ENCODE measurements at places on chromosomes 6 and 20.
A peak's percentile ranks its signal among the peaks of the same experiment; 100 is the strongest.

DNA sequence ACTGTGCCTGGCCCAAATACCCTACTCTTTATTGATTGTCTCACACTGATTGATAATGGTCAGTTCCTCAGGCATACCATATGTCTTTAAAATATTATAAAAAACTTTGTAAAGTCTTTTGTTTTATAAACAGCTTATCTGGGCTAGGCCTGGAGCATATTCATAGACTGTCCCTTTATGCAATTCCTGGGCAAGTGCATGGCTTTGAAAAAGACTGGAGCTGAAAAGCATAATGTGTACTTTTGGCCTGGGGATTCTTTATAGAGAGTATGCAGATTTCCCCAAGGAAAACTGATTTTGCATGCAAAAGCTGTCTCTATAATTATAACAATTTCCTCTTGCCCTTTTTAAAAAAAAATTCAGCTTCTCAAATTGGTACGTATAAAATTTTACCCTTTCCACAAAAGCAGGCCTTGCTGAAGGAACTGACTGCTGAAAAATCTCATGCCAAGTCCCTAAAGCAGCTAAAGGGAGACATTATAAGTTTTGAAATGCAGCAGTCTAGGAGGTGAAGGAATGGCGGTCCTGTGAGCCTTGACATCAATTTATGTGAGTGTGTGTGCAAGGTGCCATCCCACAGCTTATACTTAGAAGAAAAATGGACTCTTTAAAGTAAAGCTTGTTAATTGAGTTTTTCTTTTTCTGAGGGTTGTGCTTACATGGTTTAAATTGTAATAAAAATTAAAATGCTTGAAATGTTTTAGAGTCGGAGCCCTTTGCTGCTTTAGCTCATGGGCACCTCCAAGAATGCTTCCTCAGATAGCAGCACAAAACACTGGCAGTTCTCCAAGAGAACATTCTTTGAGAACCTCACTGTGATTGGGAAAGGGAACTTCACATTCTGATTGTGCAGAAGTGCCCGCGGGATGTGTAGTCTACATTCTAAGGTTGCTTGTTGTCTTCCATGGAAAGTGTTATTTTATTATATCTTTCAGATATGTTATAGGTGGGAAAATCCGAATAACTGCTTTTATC is 43.9 kb downstream of the PLCB4 start:
- no peak for DNase-seq

GRCh38 chr20:10711903-10712451 is 38.2 kb upstream of the JAG1 start:
- no peak for DNase-seq

- no peak for DNase-seq
Measured at GRCh38 chr6:52304983-52305390, 20.4 kb upstream of the MCM3 start.

DNA sequence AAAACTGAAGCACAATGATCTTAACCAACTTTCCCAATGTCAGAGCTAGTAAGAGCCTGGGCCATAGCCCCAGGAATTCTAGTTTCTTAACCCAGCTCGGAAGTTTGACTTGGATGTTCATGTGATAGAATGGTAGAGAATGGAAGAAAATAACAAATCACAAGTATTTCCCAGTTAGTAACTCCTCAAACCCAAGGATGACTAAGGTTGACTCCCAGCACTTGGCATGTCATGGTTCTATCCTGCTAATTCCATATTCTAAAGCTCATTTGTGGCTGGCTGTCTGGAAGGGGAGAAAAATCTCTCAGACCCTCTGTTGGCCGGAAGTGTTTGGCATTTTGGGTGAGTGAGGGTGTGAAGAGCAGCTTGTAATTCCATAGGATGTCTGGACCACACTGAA is 248.7 kb downstream of the RFPL4B start:
- no peak for DNase-seq

GRCh38 chr6:3119040-3119723 is 671 bp downstream of the BPHL start:
- no peak for DNase-seq

DNA sequence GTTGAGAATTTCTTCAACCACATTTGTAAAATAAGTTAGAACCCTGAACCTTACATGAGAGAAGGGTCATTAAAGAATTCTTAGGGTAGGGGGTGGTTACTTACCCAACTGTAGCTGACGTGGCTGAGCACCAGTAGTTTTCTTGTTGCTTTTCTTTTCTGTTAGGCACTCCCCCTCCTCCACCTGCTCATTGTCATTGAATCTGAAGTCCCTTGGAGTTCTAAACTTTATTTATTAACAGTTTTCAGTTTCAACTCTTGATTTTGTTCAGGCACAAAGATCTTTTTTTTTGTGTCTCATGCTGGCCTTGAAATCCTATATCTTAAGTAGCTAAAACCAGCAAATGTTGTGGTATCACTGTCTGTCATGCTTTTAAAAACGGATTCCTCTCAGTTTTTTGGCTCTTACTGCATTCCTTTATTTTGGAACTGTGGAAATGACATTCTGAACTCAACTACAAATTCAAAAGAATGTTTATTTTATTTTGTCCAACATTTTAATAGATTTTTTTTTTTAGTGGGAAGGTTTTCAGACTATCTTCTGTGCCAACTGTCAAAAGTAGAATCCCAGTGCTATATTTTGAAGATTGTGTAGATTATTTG is 465.2 kb downstream of the PHF3 start:
- DNase-seq = no peak

GRCh38 chr20:54456423-54456822 is 19.0 kb upstream of the DOK5 start:
- DNase-seq = no peak

DNA sequence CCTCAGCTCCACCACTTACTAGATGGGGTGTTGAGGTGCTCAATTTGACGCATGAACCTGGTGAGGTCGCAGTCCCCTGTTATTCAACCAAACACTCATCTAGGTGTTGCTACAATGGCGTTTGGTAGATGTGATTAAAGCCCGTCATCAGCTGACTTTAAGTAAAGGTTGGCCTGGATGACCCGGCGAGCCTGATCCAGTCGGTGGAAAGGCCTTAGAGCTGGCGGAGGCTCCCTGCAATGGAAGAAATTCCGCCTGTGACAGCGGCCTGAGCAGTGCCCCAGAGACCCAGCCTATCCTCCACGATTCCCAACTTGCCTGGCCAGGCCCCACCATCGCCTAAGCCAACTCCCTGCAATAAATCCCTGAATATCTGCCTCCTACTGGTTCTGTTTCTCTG is 171.4 kb downstream of the BMP7 start:
- no peak for DNase-seq

- no peak for DNase-seq
Measured at GRCh38 chr6:144797881-144798589, 512.9 kb downstream of the UTRN start.

- DNase-seq = no peak
Measured at GRCh38 chr20:62423326-62423706, 4.0 kb downstream of the RBBP8NL start.

DNA sequence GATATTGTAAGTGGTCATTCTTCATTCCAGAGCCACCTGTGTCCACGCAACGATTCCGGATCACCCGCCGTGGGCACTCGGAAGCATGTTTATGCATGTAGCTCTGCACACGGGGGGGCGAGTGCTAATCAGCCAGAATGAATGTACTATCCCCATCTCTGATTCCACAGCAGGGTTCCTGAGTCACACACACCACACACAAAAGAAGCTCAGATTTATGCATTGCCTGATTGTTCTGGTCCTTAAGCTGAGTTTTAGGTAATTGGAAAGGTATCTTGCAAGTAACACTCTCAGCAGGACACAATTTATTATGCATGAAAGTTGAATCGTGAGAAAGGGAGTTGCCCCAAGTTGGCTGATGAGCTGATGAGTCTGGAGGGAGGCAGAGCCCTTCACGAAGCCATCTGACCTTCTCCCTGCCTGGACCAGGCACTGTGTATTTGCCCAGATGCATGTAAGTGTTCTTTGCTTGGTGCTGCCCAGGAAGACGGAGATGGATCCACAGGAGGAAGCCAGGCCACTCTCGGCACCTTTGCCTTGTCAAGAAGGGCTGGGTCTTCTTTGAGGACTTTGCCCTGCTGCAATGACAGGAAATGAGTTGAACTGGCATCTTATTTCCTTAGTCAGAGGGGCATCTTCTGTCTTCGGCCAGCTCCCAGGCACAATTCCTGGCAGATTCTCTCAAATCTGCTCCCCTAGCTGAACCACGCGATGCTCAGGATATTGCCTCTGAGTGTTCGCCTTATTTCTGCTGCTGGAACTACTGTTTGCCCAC is 141.1 kb downstream of the SYNDIG1 start:
- no peak for DNase-seq

DNA sequence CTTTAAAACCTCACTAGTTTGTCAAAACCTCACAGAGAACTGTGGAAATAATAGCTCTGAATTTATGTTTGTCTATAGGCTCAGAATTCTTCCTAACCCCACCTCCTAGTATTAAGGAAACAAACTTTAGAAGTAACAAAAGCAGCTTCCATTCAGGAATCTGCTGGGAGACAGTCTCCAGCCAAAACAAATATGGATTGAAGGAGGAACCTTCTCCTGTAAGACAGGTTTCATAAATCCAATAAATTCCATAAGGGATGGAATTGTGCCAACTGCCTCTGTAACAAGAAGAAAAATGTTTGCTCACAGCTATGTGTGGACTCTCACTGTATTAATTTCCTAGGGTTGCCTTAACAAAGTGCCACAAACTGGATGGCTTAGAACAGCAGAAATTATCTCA is 7.5 kb downstream of the SYCP2 start:
- DNase-seq = no peak

- no peak for DNase-seq
Measured at GRCh38 chr6:30683183-30683979, 3.1 kb downstream of the PPP1R18 start.

DNA sequence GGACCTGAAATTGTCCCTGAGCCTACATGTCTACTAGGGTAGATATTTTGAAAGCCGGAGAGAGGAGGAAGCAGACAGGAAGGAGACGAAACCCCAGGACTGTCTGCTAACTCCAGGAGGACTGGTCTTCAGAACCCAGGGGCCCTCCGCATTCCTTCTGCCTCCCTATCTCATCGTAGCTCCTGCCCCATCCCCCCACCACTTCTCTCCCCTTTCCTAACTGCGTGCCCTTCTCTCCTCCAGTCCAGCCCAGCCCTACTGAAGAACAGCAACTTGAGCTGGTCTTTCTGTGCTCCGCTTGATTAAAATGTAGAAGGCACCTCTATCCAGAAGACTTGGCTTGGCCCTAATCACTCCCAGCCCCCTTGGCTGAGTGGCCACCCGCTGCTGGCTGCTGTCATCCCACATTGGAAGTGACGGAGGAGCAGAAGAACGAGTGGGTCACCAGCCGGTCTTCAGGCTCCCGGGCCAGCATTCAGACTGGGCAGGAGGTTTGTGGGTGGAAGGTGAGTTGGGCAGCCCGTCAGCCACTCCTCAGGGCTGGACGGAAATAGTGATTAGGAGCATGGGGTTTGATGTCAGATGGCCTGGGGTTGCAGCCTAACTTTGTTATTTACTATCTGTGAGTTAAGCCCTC is 28.8 kb upstream of the ANGPT4 start:
- no peak for DNase-seq

DNA sequence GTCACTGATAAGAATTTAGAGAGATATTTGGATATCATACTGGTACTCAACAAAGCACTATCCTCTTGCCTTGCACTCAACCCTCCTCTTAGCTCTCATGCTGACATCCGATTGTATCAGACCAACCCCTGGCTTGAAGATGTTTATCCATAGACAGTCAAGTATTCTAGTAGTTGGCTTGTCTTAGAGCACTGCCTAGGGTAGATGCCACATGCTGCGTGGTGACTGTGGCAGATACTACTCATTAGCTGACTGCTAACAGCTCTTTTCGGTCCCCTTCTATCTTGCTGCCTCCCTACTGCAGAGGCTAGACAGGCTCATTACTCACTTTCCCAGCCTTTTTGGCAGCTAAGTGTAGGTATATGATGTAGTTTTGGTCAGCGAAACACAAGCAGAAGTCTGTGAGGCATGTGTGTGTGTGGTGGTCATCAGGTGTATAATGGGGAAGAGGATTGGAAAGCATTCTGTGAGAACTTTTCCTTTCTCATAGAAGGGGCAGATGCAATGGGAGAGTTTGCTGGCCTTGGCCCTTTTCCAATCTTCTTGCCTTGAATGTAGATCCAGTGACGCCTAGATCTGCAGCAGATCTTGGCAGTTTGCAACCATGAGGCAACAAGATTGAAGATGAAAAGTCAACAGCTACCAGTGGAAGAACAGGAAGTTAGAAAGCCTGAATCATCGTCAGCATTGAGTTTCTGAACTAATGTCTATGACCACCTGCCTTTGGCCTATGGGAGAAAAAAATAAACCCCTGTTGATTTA is 4.4 kb upstream of the IFNGR1 start:
- DNase-seq = no peak

- no peak for DNase-seq
Measured at GRCh38 chr20:19995220-19995863, 21.8 kb upstream of the NAA20 start.

GRCh38 chr6:145020543-145020942 is 714.8 kb downstream of the EPM2A start:
- no peak for DNase-seq

GRCh38 chr20:38806855-38807655 is 1.6 kb downstream of the PPP1R16B start:
- DNase-seq = peak; percentile 3

- no peak for DNase-seq
Measured at GRCh38 chr6:152170702-152171667, 363.5 kb downstream of the ESR1 start.

DNA sequence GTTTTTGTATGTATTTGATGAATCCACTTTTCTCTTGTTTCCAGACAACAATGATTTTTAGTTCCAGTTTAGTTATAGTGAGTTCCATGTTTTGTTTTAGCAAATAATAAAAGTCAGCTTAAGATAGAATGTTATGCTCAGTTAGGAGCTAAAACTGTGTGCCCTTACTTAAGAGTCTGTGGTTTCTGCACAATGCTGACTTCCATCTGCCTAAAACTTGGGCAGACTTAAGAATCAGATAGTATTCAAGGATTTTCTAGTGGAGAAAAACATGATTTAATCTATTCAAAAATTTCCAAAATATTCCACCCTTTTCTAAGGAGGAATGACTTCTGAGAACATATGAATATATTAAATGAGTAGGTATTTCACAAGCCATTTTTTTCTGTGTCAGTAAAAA is 32.8 kb downstream of the LAMA4 start:
- no peak for DNase-seq

DNA sequence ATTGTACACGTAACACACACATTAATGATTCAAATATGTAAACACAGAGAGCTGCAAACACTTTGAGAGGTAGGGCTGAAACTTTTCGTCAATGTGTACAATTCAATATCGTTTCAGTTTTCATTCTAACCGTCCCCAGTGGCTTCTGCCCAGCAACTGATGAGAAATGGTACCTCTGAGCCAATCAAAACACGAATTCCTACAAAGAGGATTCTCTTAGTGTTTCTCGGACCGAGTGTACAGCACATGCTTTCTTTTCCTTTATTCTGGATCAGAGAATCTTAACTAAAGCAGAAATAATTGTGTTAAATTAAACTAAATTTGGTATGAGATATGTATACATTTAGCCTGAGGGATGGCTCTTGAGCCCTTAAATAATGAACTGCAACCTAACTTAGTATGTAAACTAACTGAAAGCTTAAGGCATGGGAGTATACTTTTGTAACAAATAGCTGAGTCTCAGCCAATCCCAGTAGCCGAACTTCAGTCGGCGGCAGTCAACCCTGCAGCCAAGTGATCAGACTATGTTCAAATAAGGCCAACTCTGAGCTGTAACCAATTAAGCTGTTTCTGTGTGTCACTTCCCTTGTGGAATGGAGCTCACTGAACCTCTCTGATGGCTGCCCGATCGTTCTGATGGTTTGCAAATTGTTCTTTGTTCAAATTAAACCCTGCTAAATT is 16.1 kb downstream of the BTN2A1 start:
- DNase-seq = peak; percentile 41
